AG04450 (cell line): ENCODE measurements at places on chromosomes 12 and 14. TPM values are rescaled to one million over a fixed set of nuclear protein-coding genes. Genes with fewer than 3 reads are reported as not detected.
A peak's percentile ranks its signal among the peaks of the same experiment; 100 is the strongest.

DNA sequence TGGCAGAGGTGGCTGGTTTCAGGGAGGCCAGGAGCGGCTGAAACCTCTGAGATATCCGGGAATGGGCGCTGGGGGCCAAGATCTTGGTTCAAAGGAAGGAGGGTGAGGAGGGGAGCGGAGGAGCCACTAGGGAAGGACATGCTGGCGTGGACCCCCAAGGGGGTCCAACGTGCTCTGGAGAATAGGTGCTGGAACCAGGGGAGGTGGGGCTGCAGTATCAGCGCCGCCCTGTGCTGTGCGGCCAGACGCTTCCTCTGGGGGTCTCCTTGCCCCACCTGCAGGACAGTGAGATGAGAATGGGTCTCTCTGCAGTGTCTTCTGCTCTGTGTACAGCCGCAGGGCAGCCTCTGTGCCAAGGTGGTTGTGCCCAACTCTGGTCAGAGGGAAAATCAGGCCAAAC is 2.5 kb downstream of the FAM181A start:
- DNase-seq, result no peak

- peak; percentile 36 for DNase-seq
Observed at GRCh38 chr12:66693901-66694513, 15.1 kb upstream of the GRIP1 start.

DNA sequence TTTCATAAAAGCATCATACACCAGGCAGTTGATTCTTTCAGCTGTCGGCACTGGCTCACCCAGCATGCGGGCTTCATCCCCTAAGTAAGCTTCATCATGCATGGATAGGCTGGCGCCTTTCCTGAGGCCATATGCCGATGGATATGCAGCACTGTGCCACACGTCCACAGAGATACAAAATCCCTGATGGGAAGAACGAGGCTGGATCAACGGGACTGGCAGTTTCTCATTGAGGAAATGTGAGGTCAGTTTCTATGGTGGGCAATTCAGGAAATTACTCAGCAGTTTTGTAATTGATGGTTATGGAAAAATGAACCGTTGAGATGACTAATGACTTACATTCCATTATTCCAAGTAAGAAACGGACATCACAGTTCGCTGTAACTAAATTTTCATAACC is 453.8 kb downstream of the TMEM121 start:
- DNase-seq, result no peak

- no peak for DNase-seq
Observed at GRCh38 chr12:132724506-132725241, 14.0 kb downstream of the PGAM5 start.

GRCh38 chr12:68240975-68241374 is 12.4 kb downstream of the IL22 start:
- DNase-seq, result no peak

DNA sequence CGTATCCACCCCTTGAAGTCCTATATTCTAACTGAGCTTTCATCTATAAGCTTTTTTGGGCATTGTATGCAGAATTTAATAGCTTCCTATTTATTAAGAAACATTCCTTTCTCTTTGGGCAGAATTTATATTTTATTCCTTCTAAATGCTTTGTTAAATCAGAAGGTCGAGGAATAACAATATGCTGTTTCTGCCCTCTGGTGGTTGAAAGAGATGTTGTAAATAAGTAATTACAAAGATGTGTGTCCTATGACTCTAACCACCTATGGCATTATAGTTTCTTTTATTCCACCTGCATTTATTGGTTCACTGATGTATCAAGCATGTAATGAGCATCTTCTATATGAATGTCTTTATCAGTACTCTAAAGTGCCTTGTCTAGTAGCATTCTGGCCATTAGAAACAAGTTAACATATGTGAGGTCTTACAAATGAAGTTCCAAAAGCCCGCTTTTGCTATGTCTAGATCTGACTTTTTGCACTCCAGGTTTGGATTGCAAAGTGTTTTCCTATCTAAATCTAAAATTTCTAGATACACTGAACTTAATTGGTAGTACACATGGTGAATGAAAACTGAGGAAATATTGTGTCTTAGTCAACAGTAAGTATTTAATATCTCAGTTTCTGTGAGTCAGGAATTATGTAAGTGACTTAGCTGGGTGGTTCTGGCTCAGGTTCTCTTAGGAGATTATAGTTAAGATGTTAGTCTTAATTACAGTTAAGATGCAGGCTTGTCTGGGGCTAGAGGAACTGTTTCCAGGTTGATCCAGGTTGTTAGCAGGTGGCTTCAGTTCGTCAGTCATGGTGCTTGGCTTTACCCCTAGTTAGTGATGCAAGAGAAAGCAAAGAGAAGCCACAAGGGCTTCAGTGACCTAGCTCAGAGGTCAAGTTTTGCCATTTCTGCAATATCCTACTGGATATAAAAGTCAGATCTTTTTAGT is 57.5 kb downstream of the PLEKHA5 start:
- no peak for DNase-seq

DNA sequence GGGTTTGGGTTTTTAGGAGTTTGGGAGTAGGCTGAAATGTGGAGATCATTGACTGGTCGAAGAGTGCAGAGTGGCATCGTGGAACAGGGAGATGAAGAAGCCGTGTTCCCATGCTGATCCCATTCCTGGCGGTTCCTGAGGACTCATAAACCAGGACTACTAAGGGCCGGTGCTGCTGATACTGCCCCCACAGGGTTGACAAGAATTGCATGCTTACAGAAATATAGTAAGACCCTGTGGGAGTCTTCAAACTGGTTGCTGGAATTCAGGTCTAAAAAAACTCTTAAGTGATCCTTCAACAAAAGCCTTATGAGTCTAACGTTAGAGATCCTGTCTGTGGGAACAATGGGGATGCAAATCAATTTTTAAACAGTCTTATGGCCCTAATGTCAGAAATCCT is 64.0 kb upstream of the ARHGAP5 start:
- DNase-seq, result no peak

GRCh38 chr12:80892597-80893445 is 44.9 kb downstream of the LIN7A start:
- no peak for DNase-seq

- DNase-seq, result no peak
Observed at GRCh38 chr12:131281016-131281415, 327.3 kb downstream of the ADGRD1 start.

- no peak for DNase-seq
Observed at GRCh38 chr14:52377940-52378339, 63.8 kb downstream of the PTGER2 start.

GRCh38 chr14:89851106-89851505 is 103.4 kb downstream of the EFCAB11 start:
- no peak for DNase-seq

GRCh38 chr12:1646569-1647284 is 17.7 kb downstream of the WNT5B start:
- DNase-seq, result no peak

Gene PIWIL1
- polyA plus RNA-seq, result not detected in 2 replicates

Gene OR4E2
- polyA plus RNA-seq, result not detected in 2 replicates

Gene ASB2
- polyA plus RNA-seq, result 1.6 and 2.0 TPM in 2 replicates

Gene CFAP73
- polyA plus RNA-seq, result not detected in 2 replicates

Gene AEBP2
- 18.8 and 19.1 TPM in 2 replicates for polyA plus RNA-seq

Gene LAG3
- polyA plus RNA-seq, result 0.11 and 0.33 TPM in 2 replicates
